ENCODE measurements at places on chromosomes 16 and 17.
A peak's percentile ranks its signal among the peaks of the same experiment; 100 is the strongest.

DNA sequence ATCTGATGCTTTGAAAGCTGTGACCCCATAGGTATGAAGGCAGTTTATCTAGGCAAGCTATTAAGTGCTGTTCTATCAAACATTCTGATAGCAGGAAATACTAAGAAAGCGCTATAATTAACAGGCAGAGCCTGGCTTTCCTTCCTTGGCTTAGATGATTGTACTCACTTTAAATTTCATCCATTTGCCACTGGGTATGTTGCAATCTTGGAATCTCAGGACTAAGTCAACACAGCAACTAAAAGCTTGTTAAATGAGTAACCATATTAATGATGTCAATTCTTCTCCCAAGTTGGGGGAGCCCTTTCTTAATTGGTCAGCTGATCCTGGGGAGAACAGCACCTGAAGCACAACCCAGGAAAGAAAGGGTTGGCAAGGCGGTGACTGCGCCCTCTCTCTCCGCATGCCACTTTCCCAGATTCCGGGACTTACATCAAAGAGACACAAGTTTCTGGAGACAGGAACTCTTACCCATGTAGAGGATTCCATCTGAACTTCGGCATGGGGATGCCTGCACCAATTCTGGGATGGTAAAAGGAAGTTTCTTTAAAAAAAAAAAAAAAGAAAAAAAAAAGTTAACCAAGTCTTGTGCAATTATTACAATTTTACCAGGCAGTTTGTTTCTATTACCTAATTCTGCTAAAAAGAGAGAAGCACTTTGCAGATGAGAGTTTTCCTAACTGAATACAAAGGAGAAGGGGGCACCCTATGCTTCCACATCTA is 54.4 kb upstream of the ICAM2 start:
- DNase-seq, result no peak

DNA sequence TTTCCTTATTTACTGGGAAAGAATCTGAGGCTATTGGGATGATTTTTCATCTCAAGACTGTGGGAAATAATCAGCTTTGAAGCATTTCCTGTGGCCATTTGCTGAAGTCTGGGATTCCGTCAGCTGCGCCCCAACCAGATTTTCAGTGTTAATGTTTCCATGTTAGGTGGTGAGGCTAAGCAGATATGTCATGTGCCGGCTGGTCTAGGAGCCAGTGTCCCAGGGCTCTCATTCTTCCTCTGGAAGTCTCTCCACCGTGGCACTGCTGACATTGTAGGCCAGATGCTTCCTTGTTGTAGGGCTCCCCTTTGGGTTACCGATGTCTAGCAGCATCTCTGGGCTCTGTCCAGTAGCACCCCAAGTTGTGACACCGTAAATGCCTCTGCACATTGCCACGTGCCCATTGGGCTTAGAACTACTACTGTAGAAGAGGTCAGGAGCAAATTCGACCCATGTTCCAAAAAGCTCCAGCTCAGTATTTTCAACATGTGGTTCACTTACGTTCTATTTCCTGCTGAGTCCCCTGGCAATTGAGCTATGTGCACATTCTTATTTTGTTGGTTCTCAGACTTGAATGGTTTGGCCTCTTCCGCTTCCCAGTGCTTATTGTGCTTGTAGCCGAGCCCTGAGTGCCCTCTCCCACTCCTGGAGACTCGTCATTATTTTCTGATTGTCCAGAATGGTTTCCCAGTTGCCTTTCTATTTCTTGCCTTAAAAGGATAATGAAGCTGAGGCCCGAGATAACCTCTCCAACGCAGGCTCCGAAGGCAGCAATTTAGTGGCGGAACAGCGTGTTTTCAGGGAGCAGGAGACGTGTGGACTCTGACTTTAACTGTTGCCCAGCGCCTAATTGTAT is 82.2 kb downstream of the SPECC1 start:
- DNase-seq, result no peak

DNA sequence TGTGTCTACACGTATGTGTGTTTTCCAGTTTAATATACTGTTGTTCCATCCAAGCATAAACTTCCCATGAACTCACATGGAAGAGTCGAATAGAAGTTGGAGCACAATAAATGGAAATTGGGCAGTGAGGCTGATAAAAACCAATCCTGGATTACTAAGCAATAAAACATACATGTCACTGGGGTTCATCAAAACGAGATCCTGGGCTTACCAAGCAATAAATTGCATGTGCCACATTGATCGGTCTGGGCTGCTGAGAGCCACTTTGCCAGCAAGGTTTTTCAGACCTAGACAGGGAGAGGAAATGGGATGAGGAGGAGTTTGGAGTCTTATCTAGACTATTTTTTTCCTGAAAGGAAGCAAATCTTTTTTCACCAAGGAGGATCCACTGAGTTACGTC is 322.3 kb upstream of the C16orf82 start:
- DNase-seq, result no peak

GRCh38 chr17:65453204-65453931 is 108.1 kb downstream of the AXIN2 start:
- peak; percentile 62 for DNase-seq

DNA sequence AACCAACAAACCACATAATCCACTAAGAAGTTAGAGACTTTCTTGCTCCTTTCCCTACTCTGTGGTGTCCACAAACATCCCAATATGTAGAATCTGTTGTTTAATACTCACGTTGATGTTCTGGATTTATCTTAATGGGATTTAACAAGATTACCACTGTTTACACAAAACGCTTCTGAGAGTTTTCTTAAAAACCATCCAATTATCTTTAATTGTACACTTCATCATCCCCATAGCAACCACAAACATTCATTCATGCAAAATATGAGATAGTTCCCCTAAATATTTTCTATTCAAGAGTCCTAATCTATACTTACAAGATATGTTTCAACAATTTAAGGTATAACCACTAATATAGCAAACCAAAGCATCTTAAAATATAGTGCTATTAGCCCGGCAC is 76.5 kb upstream of the CLEC18B start:
- no peak for DNase-seq

DNA sequence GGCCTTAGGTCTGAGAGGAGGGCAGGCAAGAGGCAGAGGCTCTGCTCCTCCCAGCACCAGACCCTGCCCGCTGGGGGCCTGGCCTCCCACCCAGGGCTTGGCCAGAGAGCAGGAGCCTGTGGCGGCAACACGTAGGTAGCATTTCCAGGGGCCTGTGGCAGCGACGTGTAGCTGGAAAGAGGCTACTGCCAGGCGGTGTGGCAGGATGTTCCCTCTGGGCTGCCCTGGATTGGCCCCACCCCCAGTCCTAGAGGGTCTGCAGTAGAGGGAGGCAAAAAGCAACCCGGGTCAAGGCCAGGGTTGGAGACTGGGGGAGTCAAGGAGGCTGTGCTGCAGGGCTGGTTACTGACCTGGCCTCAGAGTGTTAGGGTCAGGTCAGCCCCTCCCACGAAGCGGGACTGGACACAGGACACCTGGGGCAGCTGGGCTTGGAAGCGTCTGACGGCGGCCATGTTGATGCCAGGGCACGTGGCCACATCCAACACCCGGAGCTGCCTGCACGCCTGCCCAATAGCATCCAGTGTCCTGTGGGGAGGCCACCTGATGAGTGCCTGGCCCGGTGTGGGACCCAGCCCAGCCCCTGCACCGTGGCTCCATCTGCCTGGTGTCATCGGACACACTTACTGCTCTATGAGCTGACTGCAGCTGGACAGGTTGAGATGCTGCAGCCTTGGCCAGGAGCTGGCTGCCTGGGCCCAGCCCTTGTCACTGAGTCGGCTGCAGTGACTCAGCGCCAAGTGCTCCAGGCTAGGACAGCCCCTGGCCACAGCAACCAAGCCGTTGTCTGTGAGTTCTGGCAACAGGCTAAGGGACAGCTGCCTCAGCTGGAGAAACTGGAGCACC is 8.5 kb downstream of the ELMO3 start:
- DNase-seq, result no peak

DNA sequence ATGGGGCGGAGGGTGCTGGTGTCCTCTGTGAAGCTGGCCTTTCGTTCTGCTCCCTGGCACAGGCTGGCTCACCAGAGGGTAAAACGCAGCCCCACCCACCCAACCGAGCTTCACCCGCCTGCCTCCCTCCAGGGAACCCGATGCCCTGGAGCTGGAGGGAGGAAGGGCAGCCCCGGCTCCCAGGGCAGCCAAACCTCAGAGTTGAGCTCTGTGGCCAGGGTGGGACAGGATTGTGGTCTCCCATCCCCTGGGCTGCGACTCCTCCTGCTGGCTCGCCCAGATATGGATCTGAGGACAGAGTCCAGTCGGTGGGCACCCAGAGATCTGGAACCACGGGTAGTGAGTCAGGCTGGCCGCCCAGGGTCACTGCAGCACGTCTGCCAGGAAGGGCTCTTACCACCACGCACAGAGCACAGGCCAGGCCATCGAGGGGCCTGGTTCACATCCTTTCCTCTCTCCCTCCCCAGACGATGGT is 42.6 kb upstream of the CHMP6 start:
- no peak for DNase-seq

DNA sequence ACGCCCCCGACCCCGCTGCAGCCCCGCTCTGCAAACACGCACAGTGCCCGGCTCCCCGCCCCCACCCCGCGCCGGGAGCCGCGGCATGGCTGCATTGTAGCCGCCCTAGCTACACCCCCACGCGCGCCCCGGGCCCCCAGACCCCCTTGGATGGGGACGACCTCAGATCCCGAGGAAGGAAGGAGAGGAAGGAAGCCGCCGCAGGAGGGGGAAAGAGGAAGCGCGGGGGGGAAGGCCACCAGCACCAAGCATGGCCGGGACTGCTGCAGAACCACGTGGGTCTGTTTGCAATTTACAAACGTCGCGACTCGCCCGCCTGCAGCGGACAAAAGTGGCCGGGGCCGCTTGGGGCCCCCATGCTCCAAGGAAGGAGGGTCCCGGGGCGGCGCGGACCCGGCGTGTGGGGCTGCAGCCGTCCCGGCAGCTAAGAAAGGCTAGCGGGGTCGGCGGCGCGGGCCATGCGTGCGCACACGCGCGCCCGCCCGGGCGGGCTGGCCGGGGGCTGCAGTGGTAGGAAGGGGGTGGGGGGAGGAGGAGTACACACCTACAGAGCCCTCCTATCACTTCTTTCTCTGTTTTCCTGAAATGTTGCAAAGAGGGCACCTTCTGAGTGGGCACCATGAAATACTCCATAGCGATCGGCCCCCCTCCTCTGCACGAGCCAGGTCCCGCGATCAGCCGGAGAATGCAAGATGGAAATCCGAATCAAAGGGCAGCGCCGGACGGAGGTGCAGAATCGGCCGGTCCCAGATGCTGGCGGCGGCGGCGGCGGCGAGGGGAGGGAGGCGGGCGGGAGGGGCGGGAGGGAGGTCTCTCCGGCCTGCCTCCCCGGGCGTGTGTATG is 488 bp downstream of the TFAP4 start:
- peak; percentile 79 for DNase-seq

Measured in urothelium cell line (cell line).